ENCODE measurements at places on chromosomes 12 and 14.

- DNase-seq = no peak
Observed at GRCh38 chr12:72256725-72257124, 15.4 kb upstream of the TRHDE start.

- no peak for DNase-seq
Observed at GRCh38 chr14:89826596-89826995, 127.9 kb downstream of the EFCAB11 start.

DNA sequence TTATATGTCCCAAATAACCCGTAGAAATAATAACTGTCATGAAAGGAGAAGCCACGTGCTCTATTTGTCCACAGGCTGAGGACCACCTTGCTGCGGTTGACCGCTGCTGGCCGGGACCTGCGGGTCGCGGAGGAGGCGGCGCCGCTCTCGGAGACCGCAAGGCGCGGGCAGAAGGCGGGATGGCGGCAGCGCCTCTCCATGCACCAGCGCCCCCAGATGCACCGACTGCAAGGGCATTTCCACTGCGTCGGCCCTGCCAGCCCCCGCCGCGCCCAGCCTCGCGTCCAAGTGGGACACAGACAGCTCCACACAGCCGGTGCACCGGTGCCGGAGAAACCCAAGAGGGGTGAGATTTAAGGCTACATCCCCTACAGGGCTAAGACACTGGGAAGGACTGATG lies 21.0 kb downstream of the RPGRIP1 start:
- peak; percentile 19 for DNase-seq

GRCh38 chr14:81551471-81551870 lies 17.8 kb upstream of the SEL1L start:
- no peak for DNase-seq

- no peak for DNase-seq
Observed at GRCh38 chr14:100568164-100568997, 18.8 kb downstream of the BEGAIN start.

GRCh38 chr12:28794786-28795185 lies 354.3 kb upstream of the FAR2 start:
- no peak for DNase-seq

DNA sequence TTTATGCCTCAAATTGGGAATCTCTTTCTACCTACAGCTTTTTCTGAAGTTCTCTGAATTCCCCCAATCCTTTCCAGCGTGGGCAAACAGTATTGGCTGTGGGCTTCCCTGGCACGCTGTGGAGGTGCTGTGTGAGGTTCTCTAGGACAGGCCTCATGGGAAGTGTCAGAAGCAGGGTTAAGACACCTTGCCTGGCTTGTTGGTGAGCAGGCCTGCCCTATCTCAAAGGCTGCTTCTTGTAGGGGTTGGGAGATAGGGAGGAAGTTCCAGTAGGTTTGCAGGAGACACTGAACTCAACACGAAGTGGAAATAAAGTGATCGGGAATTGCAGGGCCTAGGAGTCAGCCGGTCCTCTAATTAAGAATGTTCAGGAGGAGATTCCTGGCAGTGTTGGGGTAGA lies 30.0 kb upstream of the DCD start:
- DNase-seq = no peak

DNA sequence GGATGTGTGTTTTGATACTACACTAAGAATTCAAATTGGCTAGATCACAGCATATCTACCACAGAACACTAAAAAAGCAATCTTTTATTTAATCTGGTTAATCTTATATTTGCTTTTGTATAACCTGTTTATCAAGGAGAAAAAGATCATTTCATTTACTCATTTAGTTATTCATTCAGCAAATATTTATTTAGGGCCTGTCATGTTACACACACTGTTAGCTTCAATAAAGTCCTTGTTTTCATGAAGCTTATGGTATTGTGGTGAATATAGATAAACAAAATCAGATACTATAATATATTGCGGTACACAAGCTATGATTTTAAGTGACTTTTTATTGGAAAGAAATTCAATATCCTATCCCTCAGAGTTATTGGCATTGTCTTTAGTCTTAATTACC lies 350.8 kb downstream of the LRFN5 start:
- DNase-seq = no peak

DNA sequence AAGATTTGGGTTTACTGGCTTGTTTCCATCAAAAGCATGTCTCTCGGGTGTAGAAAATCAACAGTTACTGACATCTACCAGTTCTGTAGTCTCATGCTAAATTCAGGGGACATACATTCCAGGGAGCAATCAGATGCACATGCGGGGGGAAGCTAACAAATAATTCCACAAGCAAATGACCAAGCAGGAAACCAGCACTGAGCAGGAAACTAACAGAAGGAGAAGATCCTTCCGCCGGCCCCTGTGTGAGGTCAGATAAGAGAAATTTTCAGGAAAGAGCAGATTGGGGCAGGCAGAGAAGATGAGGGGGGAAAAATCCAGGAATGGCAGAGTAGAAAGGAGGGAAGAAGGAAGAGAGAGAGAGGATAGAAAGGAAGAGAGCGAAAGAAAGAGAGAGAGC lies 127.6 kb upstream of the TMCC3 start:
- DNase-seq = no peak

GRCh38 chr14:56002342-56002741 lies 115.9 kb upstream of the PELI2 start:
- no peak for DNase-seq

GRCh38 chr12:80681-81190 lies 14.2 kb downstream of the IQSEC3 start:
- DNase-seq = no peak

DNA sequence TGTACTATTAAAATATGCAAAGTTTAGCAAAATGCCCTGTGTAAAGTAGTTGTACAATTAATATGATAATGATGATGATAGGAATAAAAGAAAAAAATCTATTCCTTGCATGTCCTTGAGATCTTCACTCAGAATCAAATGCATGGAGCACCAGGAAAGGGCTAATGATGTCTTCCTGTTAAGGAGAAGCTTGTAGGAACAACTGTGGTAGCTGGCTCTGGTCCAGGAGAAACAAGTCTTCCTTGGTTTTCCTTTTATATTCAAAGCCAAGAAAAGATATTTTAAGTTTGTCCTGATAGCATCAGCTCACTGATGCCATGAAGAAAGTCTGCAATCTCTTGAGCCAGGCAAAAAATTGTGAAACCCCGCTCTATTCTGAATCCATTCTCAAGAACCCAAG lies 138.9 kb downstream of the PIK3C2G start:
- no peak for DNase-seq

- DNase-seq = no peak
Observed at GRCh38 chr12:80195074-80195726, 95.9 kb downstream of the OTOGL start.

DNA sequence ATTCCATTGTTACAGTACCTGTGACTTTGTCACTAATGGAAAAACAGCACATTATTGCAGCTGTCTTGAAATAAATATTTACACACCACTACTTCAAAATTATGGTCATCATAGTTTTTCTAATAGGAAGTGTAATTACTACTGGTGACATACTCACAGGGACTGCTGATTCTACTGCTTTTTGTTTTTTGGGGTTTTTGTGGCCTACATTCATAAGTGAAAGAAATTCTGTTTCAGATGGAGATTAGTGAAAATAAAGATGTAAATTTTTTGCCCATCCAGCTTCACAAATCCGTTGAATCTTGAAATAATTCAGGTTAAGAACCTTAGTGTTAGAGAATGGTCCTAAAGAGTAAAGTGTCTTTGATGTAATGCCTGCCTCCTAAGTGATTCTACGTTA lies 17.5 kb downstream of the KNTC1 start:
- DNase-seq = no peak

GRCh38 chr12:108572166-108572790 lies 9.9 kb downstream of the ISCU start:
- no peak for DNase-seq

DNA sequence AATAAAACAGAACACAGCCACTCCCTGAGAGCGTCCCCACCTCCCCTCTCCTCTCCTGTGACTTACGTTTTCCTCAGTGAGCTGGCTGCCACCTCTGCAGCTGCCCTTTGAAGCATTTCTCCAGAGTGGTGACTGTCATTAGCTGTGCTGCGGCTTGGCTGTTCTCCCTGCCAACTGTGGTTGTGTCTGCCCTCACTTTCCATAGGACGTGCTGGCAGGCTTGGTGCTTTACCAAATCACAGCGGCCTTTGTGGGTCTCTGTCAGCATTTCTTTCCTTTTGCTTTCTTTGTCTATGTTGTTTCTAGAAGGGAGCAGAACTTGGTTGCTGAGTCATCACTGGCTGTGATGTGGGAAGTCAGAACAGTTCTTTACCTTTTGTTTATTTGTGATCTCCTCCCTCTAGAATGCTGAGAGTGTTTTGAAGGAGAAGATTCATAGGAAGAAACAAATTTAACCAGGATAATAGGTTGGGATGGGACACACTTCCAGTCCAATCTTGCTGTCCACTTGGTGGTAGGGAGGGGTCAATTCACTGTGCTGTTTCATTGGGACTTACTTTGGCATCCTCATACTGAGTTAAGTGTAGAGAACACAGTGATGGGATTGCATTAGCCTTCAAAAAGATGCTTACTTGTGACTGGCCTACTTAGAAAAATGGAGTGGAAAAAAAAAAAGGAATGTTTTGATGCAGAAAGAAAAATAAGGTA lies 88.2 kb downstream of the TMX1 start:
- no peak for DNase-seq

All from heart left ventricle (tissue), 16 donors.